Neuronal stem cell (in vitro differentiated cells): ENCODE measurements at places on chromosomes 6 and 20.

DNA sequence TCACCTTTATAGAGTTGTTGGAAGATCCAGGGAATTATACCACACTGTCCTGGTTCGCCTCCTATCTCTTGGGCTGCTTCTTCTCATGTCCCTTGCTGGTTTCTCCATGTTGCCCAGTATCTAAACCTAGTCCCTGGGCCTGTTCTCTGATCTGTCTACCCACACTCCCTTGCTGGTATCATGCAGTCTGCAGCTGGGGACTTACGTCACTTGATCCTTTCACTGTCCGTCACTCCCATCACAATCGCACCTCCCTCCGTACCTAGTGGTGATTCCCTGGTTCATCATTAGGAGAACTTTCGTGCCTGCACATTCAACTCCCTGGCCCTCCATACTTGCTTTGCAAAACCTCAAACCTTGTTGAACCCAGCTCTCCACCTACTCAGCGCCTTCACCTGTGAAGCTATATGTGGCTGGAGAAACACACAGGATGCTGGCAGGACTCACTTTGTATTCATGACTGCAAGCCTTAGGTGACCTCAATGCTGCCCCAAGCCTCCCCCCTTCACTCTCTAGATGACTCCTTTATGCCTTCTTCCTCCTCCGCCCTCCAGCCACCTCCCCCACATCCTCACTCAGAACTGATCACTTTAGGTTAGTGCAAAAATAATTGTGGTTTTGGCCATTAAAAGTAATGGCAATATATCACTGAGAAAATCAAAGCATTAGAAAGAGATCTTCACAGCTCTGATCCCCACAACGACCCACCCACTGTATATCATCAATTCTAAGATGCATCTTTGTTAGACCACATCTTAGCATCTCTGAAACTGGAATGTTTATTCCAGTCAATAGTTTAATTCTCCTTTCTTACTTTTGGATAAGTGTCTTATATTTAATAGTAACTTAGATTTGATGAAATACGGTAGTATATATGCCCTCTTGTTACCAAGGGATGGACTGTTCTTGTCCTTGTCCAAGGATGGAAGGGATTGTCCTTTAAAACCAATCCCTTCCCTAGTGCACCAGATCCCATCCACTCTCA is 26.4 kb downstream of the GDAP1L1 start:
- no peak for DNase-seq

GRCh38 chr6:98885330-98885729 is 51.0 kb downstream of the POU3F2 start:
- DNase-seq, result no peak

DNA sequence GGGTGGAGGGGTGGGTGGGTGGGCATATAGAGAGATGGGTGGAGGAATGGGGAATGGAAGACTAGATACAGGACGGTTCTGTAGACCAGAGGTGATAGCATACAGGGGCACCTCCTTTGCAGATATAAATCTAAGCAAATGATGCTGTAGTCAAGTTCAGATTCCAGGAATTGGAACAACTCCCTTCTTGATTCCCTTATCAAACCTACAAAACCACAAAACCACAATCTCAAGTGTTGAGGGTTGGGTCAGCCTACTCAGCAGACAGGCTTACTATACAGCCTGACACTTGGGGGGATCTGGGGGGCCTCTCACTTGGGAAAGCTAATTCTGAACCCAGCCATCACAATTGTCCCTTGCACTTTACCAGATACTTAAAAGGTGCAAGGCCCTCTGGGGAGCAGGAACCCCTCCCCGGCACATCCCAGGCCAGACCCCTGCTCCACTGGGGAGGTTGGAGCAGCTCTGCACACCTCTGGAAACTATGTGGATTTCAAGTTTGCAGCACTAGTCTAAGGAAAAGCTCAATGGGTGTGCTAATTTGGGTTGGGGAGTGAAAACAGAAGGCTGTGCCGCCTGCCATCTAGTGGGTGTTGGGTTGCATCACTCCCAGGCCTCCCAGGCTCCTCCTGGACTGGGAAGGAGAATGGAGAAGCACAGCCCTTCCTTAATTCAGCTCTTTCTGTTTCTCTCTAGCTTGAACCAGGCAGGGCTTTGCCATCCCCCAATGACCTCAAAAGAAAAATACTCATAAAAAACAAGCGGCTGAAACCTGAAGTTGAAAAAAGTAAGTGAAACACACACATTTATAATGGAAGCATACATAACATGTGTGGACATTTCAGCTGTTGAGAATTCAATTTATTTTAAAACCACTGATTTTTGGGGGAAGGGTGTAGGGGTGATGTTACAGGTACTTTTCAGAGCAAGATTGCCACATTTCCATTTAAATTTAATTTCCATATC is 121.2 kb upstream of the LAMP5 start:
- peak; percentile 59 for DNase-seq

DNA sequence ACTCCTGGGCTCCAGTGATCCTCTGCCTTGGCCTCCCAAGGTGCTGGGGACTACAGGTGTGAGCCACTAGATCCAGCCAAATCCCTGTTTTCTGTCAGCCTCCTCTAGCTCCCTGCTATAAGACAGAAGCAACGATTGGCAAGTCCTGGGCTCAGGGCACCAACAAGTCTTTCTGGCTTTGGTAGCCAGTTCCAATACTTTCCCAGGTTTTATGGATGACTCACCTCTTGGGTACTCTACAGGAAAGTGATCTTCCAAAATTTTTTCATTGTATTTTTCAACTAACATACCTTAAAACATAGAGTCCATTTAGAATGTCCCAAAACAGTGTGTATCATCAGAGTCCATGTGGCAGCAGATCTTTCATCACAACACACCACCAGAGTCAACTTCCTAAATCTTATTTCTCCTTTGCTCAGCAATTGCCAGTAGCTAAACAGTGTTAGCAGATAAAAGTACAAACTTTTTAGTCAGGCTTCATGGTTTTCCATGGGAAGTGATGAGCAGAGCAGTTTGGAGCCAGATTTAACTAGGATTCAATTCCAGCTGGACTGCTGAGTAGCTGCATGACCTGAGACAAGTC is 13.3 kb downstream of the GABBR1 start:
- no peak for DNase-seq
